ENCODE measurements at places on chromosomes 3 and 15.
A peak's percentile ranks its signal among the peaks of the same experiment; 100 is the strongest.

- no peak for DNase-seq
These were observed 150.4 kb downstream of the RTP4 start for GRCh38 chr3:187518616-187519015.

DNA sequence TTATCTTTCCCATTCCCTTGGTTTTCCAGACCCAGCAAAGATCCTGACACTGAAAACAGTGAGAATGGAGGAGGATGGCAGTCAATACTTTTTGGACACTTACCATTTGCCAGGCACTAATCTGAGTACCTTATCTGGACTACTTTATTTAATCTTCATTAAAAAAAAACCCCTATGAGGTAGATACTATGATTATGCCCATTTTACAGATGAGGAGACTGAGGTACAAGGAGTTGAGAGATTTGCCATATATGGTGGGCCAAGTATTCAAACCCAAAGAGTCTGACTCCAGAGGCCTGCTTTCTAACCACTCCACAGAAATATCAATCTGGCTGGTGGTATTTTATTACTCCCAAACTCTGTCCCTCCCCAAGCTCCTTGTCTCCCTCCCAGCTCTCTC, 19.6 kb downstream of the HCN4 start:
- no peak for DNase-seq

DNA sequence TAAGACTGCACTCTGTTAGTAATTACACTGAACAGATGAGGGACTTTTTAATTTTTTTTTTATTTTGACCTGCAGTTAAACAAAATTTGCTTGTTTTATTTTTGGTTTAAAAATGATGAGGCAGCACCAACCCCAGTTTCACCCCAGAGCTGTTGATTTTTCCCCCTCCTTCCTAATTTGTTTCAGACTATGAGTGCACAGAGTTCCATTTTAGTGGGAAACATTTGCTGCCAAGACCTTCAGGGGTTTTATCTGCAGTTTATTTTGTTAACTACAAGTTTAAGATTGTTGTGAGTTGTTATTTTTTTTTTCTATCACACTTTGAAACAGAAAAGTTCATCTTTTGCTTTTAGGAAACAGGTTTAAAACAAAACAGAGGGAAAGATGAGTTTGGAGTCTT, 455.9 kb upstream of the NR2F2 start:
- no peak for DNase-seq

DNA sequence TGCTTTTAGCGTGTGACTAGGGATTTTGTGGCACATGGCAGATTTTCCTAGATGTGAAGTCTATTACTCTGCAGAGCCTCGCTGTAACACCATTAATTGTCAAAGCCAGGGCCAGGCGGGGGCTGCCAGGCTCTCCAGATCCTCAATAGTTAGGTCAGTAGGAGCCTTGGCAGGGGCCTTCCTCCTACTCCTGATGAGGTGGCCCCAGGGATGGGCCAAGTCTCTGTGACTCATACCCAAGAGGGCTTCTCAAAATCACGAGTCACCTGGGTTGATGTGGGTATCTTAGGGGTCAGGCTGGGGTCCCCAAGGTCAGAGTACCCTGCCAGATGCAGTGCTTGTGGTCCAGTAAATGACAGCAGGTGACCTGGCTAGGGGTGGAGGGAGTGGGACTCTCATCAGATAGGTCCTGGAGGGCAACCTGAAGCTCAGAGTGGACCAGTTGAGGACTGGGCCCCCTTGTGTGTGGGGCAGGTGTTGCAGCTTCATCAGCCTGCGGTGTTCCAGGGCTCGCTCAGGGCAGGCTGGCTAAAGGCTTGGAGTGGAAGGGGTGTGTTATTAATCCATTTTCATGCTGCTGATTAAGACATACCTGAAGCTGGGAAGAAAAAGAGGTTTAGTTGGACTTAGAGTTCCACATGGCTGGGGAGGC, 88.5 kb upstream of the MYZAP start:
- no peak for DNase-seq

DNA sequence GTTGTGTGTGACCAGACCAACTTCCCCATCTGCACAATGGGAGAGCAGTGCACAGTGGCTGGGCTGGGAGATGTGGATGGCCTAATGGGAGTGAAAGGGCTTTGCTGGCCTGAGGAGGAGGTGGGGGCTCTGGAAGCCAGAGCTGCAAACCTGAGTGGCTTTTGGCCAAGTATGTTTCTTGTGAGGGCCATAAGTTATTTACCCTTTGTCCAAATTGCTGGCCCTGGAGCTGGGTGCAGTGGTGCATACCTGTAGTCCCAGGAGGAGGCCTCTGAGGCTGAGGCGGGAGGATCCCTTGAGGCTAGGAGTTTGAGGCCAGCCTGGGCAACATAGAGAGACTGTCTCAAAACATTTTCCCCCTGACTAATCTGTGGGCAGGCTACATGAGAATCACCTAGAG, 129.1 kb downstream of the WNT7A start:
- no peak for DNase-seq

GRCh38 chr15:70038730-70039392, 58.9 kb downstream of the TLE3 start:
- no peak for DNase-seq

DNA sequence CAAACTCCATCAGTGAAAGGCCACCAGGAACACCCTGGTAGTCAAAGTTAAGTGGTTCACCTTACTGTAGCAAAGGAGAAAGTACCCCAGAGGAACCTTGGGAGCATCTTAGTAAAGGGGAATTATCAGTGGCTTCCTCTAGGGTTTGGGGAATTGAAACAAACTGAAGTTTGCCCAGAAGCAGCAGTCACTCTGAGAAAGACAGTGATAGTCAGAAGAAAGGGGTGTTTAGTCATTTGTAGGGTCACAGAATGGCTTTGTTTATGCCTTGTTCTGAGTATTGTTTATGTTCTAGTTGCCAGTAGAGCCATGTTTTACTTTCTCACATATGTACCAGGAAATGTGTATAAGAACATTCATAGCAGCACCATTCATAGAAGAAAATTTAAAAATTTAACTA, 93.8 kb downstream of the FHIT start:
- DNase-seq: no peak

- DNase-seq: no peak
These were observed 23.1 kb upstream of the RNU6-1 start for GRCh38 chr15:67862750-67863441.

- DNase-seq: no peak
These were observed 11.8 kb upstream of the SLC6A11 start for GRCh38 chr3:10804183-10804648.

- DNase-seq: no peak
These were observed 119.4 kb downstream of the LIPC start for GRCh38 chr15:58551084-58551763.

- no peak for DNase-seq
These were observed 6.7 kb downstream of the RASGRP1 start for GRCh38 chr15:38557921-38558320.

- DNase-seq: no peak
These were observed 560.4 kb upstream of the DPPA4 start for GRCh38 chr3:109897734-109898133.

GRCh38 chr3:197003461-197004385, 25.9 kb downstream of the MELTF start:
- no peak for DNase-seq

DNA sequence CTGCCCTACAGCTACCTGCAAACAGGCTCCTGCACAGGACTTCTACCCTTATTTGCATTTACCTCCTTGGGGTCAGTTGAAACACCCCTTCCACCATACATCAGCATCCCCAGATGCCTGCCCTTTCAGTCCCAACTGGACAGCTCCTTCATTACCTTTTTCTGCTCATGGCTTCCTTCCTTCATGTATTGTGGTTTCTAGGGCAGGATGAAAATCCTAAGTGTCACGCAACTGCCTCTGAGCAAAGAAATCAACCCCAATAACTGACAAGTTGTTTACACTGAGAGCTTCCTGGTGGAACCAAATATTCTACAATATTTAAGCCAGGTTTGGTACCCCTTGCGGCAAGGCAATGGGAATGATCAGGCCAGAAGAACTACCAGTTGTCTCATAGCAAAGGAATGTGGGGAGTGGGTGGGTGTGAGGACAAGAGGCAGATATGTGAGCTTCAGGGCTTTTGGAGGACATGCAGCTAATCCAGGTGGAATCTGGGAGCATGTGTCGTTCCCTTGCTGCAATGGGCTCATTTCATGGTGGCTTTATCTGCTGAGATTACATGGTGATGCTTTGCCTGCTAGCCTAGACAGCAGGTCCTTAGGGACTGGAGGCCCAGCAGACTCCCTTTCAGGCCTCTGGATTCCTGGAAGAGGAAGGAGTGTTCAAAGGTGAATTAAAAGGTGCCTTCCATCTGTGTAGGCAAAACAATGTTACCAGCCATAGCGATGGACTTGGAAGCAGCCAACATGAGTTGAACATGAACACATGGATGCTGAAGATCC, 34.9 kb downstream of the PPCDC start:
- no peak for DNase-seq

GRCh38 chr3:83902787-83903533, 1055.8 kb upstream of the CADM2 start:
- DNase-seq: no peak

GRCh38 chr3:9669277-9669676, 20.0 kb downstream of the MTMR14 start:
- DNase-seq: no peak

- DNase-seq: no peak
These were observed 14.9 kb downstream of the IP6K1 start for GRCh38 chr3:49771340-49771938.

DNA sequence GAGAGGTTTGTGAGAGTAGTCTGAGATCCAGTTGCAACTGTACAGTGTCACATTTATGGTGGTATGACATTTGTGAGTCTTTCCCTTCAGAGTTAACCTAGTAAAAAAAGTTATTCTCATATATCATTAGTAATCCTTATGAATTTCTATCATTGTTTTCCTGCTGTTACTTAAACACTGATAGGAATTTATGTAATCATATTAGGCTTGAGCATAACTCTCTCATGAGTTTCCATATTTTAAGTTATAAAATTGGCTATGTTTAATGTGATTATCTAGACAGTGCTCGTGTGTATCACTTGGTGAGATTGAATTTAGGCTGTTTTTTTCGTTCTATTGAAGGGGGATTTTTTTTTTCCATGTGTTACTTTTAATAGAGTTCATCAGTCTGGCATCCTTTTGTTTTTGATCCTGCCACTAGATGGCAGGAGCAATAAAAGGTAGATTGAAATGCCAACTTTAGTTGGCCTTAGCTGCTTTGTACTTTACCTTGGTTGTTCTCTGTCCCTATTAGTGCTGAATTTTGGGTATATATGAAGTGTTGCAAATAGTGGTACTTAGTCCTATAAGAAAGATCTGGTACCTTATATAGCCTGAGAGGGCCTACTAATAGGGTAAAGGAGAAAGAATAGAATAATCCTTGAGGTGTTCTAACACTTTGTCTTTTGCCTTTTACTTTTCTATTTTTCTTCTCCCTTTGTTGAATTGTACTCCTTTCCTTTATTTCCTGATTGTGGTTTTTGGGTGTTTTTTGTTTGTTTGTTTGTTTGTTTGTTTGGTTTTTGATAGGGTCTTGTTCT, 17.9 kb downstream of the STT3B start:
- peak; percentile 40 for DNase-seq

- no peak for DNase-seq
These were observed 9.3 kb downstream of the STRA6 start for GRCh38 chr15:74193299-74193718.

Measured in Ammon's horn (tissue), 1 donor.